ENCODE measurements at places on chromosomes 12 and 14. TPM values are rescaled to one million over a fixed set of nuclear protein-coding genes. Genes with fewer than 3 reads are reported as not detected.

GRCh38 chr14:105092171-105093037, 27.2 kb upstream of the GPR132 start:
- DNase-seq = no peak

GRCh38 chr14:69695322-69696203, 71.4 kb upstream of the SRSF5 start:
- DNase-seq = no peak

DNA sequence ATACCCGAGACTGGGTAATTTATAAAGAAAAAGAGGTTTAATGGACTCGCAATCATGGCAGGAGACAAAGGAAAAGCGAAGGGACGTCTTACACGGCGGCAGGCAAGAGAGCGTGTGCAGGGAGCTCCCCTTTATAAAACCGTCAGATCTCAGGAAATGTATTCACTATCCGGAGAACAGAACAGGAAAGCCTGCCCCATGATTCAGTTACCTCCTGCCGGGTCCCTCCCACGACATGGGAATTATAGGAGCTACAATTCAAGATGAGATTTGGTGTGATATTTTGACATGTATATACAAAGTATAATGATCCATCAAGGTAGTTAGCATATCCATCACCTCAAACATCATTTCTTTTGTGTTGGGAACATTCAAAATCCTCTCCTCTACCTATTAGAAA, 2.3 kb upstream of the CDCA4 start:
- DNase-seq = no peak

DNA sequence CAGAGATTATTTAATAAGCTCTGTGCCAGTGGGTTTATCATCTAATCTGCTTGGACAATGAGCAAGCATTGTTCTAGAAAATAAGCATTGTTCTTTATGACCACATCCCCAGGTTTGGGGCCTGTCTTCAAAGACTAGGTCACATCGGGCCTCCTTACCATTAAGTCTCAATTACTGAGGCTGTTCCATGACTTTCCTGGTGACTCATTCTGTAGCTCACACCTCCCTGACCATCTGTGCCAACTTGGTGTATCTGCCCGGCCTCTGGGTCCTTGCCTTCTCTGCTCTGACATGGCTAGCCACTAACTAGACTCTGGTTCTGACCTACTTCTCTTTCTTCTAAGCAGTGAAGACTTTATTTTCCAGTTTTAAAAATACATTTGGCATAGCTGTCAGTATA, 44.4 kb upstream of the PLEKHA5 start:
- no peak for DNase-seq

DNA sequence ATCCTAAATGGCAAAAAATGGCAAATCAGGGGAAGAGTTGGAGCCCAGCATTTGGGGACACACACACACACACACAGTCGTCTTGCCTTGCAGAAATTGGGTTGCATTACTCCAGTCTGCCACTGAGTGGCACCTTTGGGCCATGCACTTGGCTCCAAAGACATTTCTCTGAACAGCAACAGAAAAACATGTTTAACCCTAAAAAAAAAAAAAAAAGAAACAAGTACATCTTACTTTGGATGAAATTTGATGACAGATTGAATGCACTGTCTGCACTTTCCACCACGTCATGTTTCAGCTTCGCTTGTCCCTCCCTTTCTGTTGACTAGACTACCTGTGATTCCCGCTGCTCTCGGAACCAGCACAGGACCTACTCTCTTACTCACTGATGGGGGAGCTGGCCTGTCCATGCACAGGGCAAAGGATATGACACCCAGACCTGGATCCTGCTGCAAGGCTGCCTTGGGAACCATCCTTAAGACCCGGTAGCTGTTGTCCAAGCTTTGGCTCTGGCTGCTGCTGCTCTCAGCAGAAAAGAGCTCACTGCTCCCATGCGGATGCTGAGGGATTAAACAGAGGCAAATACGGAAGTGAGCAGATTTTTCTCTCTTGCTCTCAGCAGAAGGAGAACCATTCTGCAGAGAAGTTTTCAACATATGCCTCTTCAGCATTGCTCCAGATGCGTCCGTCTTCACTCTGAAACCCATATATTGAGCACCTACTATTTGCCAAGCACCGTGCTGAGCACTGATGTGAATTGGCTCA, 376.8 kb downstream of the DPF3 start:
- DNase-seq = peak; percentile 77

DNA sequence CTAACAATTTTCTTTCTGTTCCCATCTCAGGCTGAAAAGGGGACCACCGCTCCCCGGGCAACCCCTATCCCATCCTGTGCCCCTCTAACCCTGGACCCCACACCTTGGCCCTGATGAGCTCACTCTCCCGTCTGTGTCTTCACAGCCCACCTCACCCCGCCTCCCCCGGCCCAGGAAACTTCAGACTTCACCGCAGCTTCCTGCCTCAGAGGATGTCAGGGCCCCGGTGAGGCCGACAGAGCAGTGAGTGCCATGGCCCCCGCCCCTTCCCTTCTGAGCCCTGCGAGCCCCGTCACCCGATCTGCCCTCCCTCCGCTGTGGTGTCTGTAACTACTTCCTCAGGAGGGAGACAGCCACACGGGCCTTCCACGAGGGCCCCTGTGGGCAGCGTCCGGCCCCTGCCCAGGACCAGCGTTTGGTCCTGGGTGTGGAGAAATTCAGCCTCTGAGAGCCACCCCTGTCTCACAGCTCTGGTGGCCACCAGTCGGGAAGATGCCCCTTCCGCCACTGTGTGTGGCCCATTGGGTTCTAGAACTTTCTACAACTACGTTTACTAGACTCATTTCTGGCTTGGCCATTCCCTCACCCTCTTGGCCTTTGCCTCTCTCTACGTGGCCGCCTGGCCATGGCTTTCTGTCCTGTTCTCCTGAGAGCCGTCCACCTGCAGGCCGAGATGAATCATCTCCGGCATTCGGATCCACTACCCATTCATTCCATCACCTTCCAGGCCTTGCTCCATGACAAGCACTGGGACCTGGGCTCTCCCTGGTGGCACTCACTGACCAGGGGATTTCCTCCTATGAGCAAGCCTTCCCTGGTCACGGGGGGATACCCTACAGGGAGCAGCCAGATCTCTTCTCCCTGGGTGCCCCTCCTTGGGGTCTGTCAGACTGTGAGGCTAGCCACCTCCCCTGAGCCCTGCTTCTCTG, 3.4 kb downstream of the RHOF start:
- DNase-seq = no peak

GRCh38 chr12:109731231-109731731, 17.7 kb downstream of the FAM222A start:
- no peak for DNase-seq

- DNase-seq = no peak
Measured at GRCh38 chr12:89756194-89756584, 47.6 kb upstream of the ATP2B1 start.

- DNase-seq = no peak
Measured at GRCh38 chr12:46919666-46920400, 94.0 kb upstream of the SLC38A4 start.

DNA sequence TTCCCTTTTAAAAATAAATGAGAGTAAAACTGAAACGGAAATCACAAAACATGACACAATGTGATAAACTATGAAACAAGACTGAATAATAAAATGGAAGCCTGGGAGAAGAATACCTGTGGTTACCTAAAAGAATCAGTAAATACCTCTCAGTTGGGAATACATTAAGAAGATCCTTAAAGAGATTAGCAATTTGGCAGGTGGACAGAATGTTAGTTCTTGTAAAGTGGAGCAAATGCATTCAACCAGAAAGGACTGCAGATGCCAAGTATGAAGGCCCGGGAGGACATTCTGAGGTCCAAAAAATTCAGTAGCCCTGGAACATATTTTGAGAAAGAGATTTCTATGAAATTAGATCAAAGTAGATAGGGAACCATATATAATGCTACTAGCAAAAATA, 861.3 kb upstream of the SEL1L start:
- DNase-seq = no peak

AICDA gene
- polyA plus RNA-seq = not detected

PCBP2 gene
- polyA plus RNA-seq = 408 TPM

NANOG gene
- not detected for polyA plus RNA-seq

KRT6C gene
- polyA plus RNA-seq = not detected

Data from AG04450 (cell line).